GM12864 (cell line): ENCODE measurements at places on chromosomes 1 and 21.

DNA sequence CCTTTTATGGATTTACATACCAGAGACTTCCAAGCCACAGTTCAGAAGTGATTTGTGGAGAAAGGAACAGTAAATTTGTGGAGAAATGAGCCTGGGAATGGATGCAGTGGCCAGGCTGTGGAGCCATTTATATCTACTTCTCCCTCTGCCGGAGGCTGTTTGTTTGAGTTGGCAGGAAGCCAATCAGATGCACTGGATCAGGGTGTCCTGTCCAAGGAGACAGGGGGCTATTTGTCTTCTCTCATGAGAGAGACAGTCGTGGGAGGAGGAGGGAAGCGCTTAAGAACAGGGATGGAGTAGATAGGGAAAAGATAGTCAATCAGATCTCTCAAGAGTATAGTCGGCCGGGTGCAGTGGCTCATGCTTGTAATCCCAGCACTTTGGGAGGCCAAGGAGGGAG, 2.8 kb upstream of the HAPLN2 start:
- no peak for DNase-seq

GRCh38 chr1:207619871-207620542, 24.9 kb upstream of the CR1L start:
- DNase-seq, result no peak

DNA sequence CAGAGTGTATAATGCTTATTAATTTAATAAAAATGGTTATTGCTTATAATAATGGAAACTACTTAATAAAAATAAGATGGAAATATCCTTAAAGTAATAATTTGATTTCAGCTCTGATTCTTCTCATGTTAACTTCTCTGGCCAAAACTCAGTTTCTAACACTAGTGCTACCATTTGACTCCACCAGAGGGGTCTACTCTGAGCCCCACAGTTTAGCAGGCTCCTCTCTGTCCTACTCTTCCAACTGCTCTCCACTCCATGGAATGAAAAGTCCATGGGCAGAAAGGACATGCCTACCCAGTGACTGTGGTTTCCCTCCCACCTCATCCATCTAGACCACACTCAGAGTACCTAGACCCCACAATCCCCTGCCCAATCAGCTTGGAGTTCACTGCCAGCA, 489.1 kb upstream of the CAMK1G start:
- no peak for DNase-seq

DNA sequence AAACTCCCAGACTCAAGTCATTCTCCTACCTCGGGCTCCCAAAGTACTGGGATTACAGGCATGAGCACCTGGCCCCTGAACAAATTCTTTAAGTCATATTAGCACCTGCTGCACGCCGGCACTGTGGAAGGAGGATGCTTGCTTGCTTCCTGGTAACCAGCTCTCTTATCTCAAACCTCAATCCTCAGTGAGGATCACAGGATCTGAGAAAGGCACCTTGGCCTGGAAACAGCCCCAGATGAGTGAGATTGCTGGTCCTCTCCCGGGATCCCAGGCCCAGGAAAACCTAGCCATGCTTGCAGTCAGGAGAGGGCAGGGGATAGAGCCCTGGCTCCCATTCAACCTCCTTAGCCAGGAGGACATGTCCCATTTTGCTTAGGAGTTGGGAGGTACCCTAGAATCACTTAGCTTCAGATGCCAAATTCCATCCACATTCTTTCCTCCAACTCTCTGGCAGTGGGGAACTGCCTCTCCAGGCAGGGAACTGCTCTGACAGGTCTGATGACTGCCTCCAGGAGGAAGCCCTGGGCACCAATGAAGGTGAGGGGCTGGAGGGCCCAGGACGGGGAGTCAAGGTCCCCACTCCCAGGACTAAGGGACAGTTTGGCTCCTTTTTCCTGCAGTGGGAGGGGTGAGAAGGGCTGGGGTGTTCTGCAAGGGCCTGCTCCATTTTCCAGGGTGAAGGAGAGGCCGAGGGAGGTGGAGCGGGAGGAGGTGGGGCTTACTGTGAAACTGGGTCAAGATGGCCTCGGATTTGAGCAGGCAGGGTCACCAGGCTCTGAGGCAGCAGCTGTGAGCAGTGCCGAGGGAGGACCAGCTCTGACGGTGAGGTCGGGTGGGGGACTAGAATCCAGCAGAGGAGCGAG, 9.5 kb downstream of the GPR37L1 start:
- no peak for DNase-seq

GRCh38 chr1:28141685-28142084, 34.8 kb downstream of the PTAFR start:
- no peak for DNase-seq

GRCh38 chr1:170198584-170198983, 52.8 kb downstream of the NTMT2 start:
- DNase-seq, result no peak

DNA sequence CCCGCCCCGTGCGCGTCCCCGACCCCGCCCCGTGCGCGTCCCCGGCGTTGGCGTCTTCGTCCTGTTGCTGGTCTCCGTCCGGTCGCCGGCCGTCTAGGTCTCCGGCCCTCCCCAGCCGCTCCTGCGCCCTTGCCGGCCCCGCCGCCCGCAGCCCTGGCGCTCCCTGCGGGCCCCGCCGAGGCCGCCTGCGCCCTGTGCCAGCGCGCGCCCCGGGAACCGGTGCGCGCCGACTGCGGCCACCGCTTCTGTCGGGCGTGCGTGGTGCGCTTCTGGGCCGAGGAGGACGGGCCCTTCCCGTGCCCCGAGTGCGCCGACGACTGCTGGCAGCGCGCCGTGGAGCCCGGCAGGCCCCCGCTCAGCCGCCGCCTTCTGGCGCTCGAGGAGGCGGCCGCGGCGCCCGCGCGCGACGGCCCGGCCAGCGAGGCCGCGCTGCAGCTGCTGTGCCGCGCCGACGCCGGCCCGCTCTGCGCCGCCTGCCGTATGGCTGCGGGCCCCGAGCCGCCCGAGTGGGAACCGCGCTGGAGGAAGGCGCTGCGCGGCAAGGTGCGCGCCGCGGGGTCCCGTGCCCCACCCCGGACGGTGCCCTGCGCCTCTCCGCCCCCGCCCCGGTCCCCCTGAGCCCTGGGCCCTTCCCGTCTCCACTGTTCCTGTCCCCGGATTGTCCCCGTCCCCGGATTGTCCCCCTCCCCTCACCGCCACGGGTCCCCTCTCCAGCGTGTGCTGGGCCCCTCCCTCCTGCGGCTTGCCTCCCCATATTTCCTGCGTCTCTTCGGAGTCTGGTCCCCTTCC, at the start of gene RNF187:
TSS of gene RNF187 (plus strand) at position 47 of the 789 bp plus-strand sequence.
- no peak for DNase-seq

- no peak for DNase-seq
Observed at GRCh38 chr21:39152271-39152670, 31.0 kb downstream of the PSMG1 start.

- no peak for DNase-seq
Observed at GRCh38 chr1:20223551-20224419, 37.5 kb upstream of the PLA2G2C start.

DNA sequence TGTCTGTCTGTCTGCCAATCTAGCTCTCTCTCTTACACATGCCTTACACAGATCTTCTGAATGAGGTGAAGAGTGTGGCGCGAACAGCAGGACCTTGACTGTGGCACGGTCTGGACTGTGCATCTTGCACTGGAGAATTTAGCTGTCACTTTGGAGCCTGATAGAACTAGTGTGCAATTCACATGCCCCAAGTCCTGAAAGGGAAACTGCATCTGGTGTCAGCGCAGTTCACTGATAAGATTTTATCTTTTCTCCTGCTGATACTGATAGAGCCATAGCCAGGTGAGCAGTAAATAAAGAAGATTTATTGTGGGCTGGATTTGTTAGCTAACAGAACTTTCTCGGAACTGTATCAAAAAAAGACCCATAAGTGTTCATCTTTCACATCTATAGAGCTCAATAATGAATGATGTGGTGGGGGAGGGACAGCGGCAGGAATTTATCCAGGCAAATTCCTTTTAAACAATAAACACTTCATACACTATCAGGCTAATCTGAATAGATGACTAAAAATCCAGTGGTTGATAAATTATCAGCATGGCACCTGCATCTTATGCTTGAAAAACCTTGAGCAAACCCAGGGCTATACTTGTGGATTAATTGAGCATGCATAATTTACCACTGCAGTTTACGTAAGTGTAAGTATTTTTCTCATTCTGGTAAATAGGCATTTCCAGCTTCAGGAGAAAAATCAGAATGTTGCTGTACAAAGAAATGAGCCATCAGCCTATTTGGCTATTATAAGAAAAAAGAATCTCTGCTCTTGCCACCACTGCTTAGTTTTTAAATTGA, 104.1 kb downstream of the NTNG1 start:
- no peak for DNase-seq

- no peak for DNase-seq
Observed at GRCh38 chr1:119622311-119623192, 25.5 kb downstream of the ZNF697 start.

DNA sequence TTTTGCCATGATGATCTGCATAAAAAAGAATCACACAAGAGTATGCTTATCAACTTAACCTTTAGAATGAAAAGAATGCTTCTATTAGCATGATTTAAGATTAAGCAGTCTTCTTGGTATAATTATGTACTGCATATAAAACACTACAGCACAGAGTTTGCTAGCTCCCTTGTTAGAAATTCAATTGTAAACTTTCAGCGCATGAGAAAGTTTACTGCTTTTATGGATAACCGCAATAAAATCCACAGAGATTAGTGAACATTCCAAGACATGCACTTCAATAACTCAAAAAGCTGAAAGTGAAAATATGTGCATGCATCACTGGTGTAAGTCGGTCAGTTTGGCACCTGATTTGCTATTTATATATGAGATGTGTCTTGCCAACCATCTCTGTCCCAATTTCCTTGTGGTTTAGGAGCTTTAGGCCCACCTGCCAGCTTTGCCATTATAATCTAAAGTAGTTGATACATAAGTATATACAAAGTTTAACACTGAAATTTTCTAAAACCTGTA, 16.9 kb downstream of the CCT8 start:
- no peak for DNase-seq

DNA sequence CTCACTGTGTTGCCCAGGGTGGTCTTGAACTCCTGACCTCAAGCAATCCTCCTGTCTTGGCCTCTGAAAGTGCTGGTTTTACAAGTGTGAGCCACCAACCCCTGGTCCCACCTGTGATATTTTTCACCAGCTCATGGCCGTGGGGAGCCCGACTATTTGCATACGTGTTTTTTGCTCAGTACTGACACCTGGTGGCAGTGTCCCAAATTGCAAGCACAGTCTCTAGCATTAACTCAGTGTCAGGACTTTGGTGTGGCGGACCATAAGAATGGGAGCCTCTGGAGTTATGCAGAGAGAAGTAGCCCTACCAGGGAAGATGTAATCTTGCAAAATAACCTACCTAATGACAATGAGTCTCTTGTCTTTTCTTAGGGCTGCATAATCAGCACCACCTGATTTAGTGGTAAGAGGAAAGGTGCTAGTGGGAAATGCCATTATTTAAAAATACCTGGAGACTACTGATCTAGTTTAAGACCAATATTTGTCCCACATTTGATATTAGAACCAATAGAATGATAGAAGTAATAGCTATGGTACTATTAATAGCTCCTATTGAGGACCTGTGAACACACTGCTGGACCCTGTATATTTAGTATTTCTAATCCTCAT, 305.4 kb downstream of the DISC1 start:
- peak; percentile 7 for DNase-seq

DNA sequence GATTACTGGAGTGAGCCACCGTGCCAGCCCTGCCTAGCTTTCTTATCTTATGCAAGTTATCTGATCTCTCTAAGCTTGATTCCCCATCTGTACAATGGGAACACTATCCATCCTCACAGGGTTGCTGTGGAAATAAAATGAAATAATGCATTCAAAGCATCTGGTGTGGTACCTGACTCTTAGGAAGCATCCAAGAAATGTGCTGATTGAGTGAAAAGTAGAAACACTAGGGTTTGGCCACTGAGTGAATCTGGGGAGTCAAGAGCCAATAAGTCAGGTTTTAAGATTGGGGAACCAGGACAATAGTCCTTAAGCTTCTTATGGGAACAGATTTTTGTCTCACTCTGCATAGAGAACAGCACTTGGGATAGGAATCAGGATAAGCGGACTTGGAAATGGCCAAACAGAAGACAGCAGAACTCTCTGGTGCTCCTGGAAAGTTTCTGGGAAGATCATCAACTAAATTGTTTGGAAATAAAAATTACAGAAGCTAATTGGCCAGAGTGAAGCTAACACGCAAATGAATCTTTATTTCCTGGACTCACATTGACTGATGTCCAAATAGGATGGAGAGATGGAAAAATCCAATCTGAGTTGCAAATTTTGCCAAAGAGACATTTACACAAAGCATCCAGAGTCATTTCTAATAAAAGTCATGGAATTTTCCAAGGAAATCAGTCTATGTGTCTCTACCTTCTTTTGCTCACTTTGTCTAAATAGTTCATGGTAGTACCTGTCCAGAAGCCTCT, 3.3 kb downstream of the PAFAH2 start:
- DNase-seq, result no peak

DNA sequence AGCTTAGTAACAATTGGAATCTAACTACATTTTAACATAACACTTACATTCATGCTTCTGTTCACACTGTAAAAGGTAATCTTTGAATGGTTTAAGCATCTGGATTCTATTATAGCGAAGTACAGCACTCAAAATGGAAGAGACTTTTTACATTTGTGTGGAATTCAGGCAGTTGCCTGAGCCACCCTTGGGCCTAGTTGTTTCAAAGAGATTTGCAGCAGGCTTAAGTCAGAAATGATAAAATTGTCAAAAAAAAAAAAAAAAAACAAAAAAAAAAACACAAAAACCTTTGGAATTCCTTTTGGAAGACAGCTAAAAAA, 199.9 kb downstream of the LYPLAL1 start:
- DNase-seq, result no peak

- no peak for DNase-seq
Observed at GRCh38 chr1:237913345-237913744, 22.6 kb upstream of the ZP4 start.

DNA sequence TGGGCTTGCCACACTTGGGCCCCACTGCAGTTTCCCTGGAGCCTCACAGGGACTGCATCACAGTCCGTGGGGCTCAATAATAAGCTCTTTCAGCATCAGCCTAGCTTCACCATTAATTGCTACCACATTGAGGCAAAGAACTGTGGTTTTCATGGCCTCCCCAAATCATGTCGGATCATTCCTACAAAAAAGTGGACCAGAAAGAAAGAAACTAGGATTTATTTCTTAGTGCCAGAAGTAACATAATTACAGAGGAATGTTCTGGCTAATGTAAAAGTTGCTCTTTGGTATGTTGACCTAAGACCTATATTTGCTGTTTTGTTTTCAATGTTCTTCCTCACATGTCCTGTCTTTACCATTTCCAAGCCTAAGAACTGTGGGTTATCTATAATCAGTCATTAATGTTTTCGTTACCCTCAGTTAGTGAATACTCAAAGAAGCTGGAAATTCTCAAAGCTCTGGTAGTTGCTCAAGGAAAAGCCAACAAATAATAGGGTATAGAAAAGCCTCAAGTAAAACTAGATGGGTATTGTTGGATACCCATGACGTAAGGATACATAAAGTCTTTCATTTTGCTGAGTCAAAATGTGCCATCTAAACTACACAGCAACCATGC, 173.9 kb downstream of the LTN1 start:
- no peak for DNase-seq

GRCh38 chr1:1153874-1154273, 19.8 kb upstream of the TTLL10 start:
- no peak for DNase-seq
